ENCODE measurements at places on chromosomes 16 and 17.

GRCh38 chr17:72205822-72206221 is 85.0 kb downstream of the SOX9 start:
- no peak for DNase-seq

DNA sequence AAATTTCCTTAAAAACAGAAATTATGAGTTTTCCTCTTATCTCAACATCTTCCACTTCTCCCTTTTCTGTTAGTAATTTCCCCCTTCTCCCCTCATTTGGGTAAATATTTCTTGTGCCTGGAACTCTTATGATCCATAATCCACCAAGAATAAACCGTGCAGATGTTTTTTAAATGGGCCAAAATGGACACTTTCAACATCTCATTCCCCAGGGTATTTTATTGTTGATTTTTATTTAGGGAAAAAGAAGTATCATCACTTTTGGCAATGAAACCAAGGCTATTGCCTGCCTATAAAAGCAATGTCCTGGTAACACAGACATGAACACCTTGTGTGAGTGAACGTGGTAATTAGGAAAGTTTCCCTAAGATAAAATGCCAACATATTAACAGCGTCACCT is 54.6 kb downstream of the IRX6 start:
- no peak for DNase-seq

- DNase-seq, result no peak
Observed at GRCh38 chr16:23650674-23651416, 9.6 kb downstream of the DCTN5 start.

- no peak for DNase-seq
Observed at GRCh38 chr16:81460075-81460474, 15.5 kb downstream of the CMIP start.

- DNase-seq, result no peak
Observed at GRCh38 chr17:48406936-48407567, 23.0 kb downstream of the SKAP1 start.

- DNase-seq, result no peak
Observed at GRCh38 chr16:946048-946395, 24.8 kb downstream of the LMF1 start.
